ENCODE measurements at places on chromosomes 7 and 10.

DNA sequence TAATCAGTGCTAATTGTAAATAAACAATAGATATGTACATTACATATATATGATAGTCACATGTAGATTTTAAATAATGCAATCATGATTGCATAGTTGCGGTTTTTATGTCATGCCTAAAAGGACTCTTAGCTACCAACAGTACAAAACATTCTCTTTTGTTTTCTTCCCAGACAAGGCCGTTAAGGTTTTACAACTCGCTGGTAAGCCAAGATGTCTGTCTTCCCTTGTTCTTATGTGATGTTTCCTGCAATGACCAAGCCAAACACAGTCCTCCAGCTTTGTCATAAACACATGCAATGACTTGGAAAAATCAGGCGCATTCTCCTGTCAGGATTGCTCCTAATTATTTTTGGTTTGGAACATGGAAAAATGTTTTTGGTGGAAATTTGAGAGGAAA is 192.3 kb upstream of the GLI3 start:
- DNase-seq, result no peak

- no peak for DNase-seq
These were observed 587.0 kb downstream of the SDK1 start for GRCh38 chr7:3888096-3888495.

DNA sequence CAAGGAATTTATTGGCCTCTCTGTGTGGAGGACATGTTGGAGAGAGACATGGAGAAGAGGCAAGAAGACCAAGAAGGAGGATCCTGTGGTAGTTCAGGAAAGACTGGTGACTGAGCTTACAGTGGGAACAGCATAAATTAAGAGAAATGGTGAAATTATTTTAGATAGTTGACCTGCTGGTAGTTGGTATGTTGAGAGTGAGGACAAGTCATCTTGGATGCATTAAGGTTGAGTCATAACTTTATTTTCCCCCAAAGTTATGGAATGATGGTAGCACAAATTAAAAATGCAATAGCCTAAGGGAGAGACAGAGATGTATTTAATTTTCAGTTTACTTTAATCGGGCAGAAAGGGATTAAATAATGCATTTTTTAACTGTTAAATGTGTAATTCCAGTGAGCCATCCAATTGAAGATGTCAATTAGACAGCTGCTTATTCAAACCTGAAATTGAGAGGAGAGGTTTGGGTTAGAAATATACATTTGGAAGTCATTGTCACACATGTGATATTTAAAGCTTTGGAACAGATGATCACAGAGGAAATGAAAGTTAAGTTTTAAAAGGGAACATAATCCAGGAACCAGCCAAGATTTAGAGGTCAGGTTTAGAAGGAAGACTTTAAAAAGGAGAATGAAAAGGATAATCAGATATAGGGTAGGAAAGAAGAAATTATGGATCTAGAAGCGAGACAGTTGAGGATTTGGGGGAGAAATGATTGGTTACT is 80.6 kb downstream of the DGKB start:
- DNase-seq, result no peak

DNA sequence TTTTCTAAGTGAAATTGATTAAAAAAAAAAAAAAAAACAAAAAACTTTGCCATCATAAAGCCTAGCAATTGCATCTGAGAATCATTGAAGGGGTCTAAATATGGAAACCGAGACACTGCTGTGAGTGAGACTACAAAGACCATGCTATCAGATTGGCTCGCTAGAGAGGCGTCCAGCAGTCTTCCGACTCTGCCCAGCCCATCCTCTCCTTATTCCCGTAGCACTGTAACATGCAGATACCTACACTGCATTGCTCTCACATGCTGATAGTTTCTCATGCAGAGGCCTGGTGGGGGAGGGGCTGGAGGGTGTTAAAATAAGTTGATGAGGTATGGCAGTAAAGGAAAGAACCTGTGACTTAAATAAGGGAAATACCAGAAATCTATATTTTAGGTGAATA is 130.7 kb downstream of the NRF1 start:
- no peak for DNase-seq

DNA sequence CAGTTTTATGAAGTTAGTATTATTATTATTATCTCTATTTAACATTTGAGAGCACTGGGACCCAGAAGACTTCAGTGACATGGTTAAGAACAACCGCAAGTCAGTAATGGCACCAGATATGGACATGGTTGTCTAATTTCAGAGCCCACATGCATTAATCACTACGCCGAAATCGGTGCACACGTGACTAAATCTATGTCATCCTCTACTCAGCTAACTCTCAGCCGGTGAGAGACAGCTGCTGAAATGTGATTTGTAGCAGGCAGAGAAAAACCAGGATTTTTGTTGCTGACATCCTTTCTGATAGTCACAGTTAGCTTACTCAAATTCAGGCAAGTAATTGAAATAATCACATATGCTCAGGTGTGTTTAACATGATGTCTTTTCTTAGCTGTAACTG is 127.7 kb downstream of the SPAG6 start:
- DNase-seq, result no peak

- DNase-seq, result no peak
These were observed 101.4 kb upstream of the ZNF32 start for GRCh38 chr10:43749940-43750552.

GRCh38 chr10:34231441-34232180 is 583.5 kb downstream of the PARD3 start:
- DNase-seq, result no peak

- DNase-seq, result no peak
These were observed 1.8 kb downstream of the TUBAL3 start for GRCh38 chr10:5402798-5403197.

- no peak for DNase-seq
These were observed 84.9 kb downstream of the C10orf105 start for GRCh38 chr10:71634531-71635164.

- no peak for DNase-seq
These were observed 2.1 kb downstream of the ATP5MK start for GRCh38 chr10:103394180-103394579.

All from stimulated activated CD4-positive, alpha-beta T cell treated with anti-CD3 and anti-CD28 coated beads, Interleukin-1b, Interleukin-23, amount 100 ng/mL, for 24 hours (primary cell).